ENCODE measurements at places on chromosomes 6 and 20.

DNA sequence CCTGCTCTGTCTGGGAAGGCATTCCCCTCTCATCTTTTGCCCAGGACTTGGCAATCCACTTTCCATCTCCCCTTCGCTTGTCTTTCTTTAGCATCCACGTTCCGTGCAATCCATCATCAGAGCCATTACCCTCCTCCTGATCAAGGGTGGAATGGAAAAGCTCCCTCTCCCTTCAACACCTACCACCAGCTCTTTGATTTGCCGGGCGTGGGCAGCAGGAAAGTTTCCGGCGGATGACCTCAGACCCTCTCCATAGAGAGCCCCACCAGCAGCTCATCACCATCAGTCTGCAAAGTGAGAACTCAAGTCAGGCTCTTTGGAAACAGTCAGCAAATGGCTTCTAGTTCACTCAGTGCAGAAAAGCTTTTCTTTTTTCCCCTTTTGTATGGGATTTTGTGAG lies 76.2 kb downstream of the TSHZ2 start:
- no peak overlapping the region for H3K4me3 ChIP-seq
- no peaks in the 10 kb centered on the region for H3K4me1 ChIP-seq
- H3K27ac ChIP-seq = no peak overlapping the region
- no peaks in the 10 kb centered on the region for H3K27me3 ChIP-seq
- DNase-seq = no peak

- H3K36me3 ChIP-seq = no peaks in the 10 kb centered on the region
- peak overlapping the region; percentile 63 for H3K27ac ChIP-seq
- H3K4me1 ChIP-seq = peaks cover 40% of the 10 kb centered on the region
- DNase-seq = peak; percentile 67
- no peak overlapping the region for H3K4me3 ChIP-seq
Observed at GRCh38 chr6:35360349-35361138, 18.2 kb downstream of the PPARD start.

- H3K4me1 ChIP-seq = no peaks in the 10 kb centered on the region
- no peak overlapping the region for H3K4me3 ChIP-seq
- no peaks in the 10 kb centered on the region for H3K27me3 ChIP-seq
- DNase-seq = no peak
Observed at GRCh38 chr20:34569598-34569997, 11.1 kb downstream of the MAP1LC3A start.

- DNase-seq = no peak
- H3K27ac ChIP-seq = no peak overlapping the region
- no peaks in the 10 kb centered on the region for H3K27me3 ChIP-seq
- no peaks in the 10 kb centered on the region for H3K36me3 ChIP-seq
- H3K4me3 ChIP-seq = no peak overlapping the region
- no peaks in the 10 kb centered on the region for H3K4me1 ChIP-seq
Observed at GRCh38 chr6:88586371-88587149, 376.9 kb downstream of the RNGTT start.

All from body of pancreas (tissue), 4 donors.